ENCODE measurements at places on chromosomes 12 and 14.

DNA sequence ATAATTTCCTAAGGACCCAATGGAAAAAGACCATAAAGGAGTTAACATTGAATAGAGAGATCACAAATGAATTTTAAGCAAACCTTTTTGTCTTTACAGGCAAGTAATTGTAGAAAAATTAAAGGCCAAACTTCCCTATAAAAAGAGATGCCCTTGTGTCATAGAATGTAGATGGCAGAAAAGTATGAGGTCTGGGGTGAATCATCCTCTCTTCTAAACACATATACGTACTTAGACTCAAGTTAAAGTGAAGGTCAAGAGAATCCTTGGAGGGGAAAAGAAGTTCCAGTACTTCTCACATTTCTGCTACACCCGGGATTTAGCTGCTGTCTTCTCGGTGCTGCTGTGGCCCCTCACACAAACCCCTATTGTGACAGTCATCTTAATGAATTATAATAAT is 116.2 kb upstream of the ARID2 start:
- no peak for DNase-seq

DNA sequence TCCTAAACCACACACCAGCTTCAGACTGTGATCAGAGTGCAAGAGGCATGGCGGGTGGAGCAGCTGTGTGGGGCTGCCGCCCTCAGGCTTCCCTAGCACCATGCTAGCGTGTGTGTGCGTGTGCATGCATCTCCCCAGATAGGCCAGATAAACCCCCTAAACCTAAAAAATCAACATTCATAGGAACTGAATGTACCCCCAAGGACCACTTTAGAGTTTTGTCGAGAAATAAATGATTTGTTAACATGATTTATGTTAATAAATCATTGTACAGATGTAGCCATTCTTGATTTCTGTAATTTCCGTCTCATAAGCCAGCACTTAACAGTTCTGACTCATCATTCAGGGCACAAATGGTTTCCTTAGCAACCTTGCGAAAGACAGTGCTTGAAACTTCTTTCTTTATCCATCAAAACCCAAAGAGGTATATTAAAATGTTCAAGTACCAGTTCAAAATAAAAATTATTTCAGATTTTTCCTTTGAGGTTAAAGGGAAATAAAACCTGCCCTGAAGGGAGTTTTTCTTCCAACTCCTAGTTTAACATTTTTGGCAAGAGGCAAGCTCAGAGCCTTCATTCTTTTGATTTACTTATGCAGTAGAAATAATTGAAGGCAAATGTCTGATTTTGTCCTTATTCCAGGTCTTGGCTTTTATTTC is 206.2 kb upstream of the RGS6 start:
- no peak for DNase-seq

- DNase-seq = no peak
Measured at GRCh38 chr14:59407246-59408010, 57.8 kb downstream of the GPR135 start.

- no peak for DNase-seq
Measured at GRCh38 chr14:97298331-97298730, 501.1 kb downstream of the VRK1 start.

DNA sequence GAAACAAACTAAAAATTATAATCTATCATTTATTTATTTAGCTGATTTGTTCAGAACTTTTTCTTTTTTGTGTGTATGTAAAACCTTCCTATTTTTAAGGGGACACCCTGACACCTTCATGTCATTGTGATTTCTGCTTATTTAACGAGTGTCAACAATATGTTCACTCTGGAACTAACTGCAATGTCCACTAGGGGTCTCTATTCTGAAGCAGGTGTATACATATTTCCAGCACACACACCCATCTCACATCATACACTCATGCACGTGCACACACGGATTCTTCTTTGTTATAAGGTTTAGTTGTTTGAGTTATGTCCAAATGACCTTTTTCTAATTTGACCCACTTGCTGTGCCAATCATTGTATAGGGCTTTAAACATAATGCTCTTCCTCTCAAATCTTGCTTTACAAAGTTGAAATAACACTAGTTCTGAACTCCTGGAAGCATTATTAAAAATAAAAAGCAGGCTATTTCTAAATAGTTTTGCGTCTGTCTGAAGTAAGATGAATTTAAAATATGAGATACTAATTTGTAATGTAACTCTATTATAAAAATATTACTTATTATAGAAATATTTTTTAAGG is 15.5 kb downstream of the E2F7 start:
- no peak for DNase-seq

DNA sequence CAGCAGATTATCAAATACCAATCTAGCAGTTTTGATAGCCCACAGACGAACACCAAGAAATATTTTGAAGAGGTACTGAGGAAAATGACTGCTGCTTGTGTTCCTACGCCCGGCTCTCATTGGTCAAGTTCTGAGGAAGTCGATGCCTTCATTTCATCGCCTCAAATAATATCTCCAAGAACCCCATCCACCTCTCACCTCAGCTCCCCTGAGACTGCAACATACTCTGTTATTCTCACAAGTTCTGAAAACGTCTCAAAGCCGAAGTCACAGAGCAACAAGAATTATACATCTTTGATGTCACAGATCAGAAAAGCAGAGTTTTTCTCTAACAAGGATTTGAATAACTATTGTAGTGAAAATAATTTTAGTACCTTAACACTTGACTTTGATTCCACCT is 55.5 kb upstream of the BCAT1 start:
- DNase-seq = no peak

GRCh38 chr12:104692557-104693218 is 235.9 kb downstream of the CHST11 start:
- DNase-seq = no peak

GRCh38 chr12:65025136-65025535 is 96.0 kb downstream of the WIF1 start:
- DNase-seq = no peak

- no peak for DNase-seq
Measured at GRCh38 chr14:30312214-30312613, 246.7 kb upstream of the G2E3 start.

DNA sequence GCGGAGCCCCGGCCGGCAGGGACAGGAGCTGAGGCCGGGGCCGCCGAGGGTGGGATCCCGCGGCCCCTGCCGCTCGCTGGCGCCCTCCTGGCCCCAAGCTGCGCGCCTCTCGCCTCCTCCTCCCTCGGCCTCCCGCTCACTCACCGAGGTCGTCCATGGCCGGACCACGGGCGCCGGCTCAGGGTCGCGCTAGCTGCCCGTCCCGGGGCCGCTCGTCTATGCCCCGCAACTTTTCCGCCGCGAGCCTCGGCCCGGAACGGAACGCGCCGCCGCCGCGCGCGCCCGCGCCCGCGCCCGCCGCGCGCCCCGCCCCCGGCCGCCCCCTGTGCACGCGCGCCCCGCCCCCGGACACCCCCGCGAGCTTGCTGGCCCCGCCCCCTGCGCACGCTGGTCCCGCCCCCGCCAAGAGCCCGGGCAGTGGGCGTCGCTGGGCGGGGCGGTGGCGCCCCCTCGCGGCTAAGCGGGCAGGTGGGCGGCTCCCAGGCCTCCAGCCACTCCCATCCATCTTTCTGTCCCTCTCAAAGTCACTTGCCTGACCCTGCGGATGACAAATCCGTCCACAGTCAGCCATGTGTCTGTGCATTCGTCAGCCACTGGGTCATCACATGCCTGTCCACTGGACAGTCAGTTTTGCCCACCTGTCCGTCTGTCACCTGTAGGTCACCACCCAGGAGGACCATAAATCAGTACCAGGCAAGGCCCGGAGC is at the start of gene PXN:
TSS of gene PXN (minus strand) at position 258 of the 707 bp plus-strand sequence. CDS start at position 157, 101 bp downstream.
- DNase-seq = peak; percentile 84

DNA sequence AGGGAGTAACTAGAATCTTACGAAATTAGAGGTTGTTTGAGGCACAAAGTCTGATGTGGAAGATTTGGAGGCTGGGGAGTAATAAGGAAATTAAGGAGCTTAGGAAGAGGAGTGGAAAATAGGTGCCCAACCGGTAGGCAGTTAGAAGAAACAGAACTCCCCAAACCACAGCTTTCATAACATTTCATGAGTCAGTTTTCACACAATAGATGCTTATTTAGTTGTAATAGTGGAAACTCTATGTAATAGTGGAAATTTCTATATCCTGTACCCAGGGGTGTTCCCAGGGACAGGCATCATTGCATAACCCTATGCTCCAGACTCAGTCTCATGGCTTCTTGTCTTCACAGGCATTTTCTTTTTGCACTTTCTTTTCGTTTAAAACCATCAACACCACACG is 8.3 kb downstream of the C3AR1 start:
- DNase-seq = no peak

GRCh38 chr14:71498212-71498611 is 434.0 kb upstream of the RGS6 start:
- no peak for DNase-seq

DNA sequence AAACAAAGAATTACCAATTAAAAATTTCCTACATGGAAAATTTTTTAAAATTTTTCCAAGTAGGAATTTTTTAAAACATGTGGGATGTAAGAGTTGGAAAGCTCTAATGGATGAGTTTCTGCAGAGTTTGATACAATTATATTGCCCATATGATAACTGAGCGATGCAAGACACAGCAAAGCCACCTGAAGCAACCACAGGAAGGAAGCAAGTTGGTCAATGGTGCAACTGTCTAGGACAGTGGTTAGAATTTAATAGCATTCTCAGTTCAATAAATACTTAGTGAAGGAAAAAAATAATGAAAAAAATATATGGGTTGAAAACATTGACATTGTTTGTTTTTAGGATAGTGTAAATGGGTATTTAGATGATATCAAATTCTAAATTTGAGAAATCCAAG is 178.6 kb upstream of the GARIN2 start:
- DNase-seq = no peak

- no peak for DNase-seq
Measured at GRCh38 chr14:21074398-21075272, 4.5 kb downstream of the ARHGEF40 start.

DNA sequence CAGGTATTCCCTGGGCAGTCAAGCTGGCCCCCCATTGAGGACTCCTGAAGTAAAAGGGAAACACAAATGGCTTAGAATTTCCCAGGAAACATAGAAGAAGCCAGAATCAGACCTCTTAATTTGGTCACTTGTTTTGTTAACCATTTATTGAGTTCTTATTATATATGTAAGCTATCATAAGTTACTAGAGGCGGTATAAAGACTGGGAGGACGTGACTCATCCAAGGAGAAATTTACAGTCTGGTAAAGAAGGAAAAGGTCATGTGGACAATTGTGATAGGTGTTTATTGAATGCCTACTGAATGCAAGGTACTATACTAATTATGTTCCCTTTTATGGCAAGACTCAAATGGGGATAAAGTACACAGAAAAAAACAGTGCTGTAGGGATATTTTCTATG is 146.7 kb downstream of the DYRK2 start:
- DNase-seq = no peak

- DNase-seq = no peak
Measured at GRCh38 chr12:59030415-59030814, 110.1 kb upstream of the LRIG3 start.

DNA sequence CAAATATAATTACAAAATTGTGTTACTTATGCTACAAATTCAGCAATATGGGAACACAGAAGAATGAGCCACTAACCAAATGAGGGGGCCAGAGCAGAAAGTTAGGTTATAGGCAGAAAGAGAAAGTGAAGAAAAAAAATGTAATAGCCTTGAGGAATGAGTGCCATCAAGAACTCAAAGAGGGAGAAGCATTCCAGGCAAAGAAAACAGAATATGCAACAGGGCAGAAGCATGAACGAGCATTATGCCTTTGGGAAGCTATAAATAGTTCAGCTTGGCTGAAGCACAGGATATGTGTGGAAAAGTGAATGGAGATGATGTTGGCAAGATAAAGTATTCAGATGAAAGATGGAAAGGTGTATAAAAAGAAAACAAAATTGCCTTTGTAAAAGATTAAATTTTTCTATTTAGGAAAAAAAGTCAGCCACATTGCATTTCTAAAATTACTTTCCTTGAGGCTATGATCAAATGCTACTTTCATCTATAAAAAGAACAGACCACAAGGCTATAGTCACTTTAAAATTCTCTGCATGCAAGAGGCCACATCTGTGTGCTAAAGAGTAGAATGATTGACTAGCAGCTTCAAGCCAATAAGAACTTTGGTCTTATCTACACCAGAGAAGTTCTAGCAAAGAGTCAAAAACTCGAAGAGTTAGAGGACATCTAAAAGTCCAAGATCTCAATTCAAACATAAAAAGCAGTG is 193.6 kb upstream of the GARIN6 start:
- no peak for DNase-seq

DNA sequence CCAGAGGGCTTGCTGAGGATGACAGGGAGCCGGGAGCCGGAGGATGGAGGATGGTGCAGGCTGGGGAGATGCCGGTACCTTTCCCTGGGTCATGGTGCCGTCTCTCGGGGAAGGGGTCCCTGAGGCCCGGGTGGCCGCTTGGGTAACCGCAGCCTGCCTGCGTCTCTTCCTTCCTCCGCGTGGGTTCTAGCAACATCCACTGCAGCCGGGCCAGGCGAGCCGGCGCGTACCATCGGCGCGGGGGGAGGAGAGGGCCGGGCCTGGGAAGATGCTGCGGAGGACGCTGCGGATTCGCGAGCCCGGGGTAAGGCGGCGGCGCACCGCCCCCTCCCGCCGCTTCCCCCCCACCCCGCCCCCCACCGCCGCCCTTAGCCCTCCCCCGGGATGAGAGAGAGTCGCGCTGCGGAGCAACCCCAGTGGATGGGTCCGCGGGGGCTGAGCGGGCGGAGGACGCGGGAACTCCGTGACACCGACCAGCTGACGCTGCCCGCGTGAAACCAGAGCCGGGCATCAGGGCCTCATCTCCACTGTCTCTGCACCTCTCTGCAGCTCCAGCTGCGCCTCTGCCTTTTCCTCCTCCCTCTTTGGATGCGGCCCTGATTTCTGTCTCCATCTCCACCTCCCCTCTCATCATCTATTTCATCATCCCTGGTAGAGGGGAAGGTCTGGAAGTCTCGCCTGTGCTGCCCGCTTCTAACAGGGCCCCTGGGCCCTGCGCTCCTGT is at the start of gene FAIM2:
TSS of gene FAIM2 (minus strand) at position 201 of the 724 bp plus-strand sequence. CDS start at position 93, 108 bp downstream.
- DNase-seq = peak; percentile 81

- DNase-seq = no peak
Measured at GRCh38 chr12:100020370-100020769, 35.6 kb upstream of the ANKS1B start.

- no peak for DNase-seq
Measured at GRCh38 chr14:29926228-29926627, 1.4 kb downstream of the PRKD1 start.

DNA sequence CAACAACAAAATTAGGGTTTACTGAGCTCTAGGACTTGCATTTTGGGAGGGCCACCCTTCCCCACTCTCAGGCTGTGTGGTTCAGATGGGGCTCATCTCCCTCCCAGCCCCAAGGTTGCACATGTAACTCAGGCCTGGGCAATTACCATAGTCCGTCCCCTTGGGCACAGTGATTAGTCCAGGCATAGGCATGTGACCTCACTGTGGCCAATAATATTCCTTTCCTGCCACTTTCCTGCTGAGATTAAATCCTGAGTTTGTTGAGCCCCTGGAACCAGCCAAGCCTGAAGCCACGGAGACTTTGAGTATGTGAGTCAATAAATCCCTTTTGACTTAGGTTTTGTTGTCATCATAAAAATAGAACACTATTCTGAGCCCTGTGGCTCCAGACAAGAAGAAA is 113.0 kb downstream of the AACS start:
- DNase-seq = no peak
